GM12864 (cell line): ENCODE measurements at places on chromosomes 4 and X.

- DNase-seq = no peak
These were observed 465 bp downstream of the EMD start for GRCh38 chrX:154379569-154379951.

DNA sequence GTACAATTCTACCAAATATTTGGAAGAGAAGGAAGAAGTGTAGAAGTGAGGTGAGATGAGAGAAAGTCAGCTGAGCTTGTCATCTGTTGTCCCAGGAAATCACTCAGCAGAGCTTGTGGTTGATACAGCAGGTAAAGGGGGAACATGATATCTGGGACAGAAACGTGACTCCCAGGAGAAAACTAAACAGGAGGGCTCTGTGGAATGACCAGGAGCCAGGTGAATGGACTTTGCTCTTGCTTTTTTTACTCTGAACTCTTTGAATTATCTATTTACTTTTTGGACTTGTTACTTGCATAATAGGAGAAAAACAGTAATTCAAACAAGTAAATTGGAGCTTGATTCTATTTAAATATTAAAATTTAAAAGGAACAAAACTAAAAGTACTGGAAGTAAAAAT is 555.6 kb upstream of the FRG1 start:
- DNase-seq = no peak

- DNase-seq = no peak
These were observed 3.1 kb downstream of the CPE start for GRCh38 chr4:165381821-165382373.

GRCh38 chrX:920234-920799 is 289.7 kb downstream of the SHOX start:
- DNase-seq = no peak

DNA sequence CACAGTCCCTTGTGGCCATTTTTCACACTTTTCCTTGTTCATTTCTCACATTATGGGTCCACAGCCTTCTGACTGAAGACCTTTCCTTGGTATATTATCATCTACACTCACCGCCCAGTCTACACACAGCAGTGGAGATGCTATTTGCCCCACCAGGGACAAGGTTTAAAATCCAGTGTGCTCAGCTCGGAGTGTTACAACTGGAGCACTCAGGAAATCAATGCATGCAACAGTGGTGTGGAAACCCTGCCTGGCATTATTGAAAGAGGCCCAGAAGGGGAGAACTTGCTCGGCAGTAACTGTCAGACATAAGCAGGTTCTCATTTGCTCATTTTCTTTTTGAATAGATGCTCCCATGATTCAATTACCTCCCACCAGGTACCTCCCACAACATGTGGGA is 340.9 kb downstream of the DHRSX start:
- no peak for DNase-seq

GRCh38 chrX:96181605-96182004 is 503.0 kb upstream of the DIAPH2 start:
- DNase-seq = no peak

DNA sequence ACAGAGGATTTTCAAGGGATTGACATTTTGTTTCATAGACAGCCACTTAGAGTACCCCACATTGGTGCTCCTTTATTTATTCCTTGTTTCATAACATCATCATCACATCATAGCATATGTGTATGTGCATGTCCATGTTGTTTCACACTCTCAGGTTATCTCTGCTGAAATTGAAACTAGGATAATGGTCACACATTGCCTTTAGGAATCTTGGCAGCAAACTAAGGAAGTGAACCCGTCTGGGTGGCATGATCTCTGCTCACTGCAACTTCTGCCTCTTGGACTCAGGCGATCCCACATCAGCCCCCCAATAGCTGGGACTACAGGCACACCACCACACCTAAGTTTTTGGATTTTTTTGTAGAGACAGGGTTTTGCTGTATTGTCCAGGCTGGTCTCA is 234.2 kb upstream of the ANKRD50 start:
- DNase-seq = no peak

DNA sequence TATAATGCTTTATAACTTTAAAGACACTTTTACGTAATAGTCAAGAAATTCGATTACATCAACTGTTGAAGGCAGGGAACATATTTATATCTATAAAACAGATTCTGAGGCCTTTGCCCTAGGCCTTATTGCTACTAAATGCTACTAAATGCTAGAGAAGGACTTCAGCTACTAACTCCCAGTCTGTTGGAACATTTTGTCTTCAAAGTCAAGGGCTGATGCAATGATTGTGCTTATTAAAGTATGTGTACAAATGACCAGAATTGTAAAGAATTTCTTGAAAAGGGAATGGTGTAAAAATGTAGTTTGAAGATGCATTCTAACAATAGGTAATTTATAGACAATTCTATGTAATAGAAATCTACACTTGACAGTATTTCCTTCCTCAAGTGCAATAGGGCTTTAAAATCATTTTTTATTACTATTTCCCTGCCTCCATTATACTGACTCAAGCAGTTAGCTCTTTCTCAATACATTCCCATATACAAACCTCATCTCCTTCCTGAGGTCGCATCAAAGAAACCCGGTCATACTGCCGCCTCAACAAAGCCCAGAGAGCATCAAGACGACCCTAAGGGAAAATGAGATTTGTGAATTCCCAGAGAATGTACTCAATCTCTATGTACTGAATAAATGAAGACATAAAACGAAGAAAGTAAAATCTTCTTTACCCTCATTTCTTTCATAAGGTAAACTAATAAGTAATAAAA is 95.7 kb downstream of the ANTXR2 start:
- DNase-seq = no peak

DNA sequence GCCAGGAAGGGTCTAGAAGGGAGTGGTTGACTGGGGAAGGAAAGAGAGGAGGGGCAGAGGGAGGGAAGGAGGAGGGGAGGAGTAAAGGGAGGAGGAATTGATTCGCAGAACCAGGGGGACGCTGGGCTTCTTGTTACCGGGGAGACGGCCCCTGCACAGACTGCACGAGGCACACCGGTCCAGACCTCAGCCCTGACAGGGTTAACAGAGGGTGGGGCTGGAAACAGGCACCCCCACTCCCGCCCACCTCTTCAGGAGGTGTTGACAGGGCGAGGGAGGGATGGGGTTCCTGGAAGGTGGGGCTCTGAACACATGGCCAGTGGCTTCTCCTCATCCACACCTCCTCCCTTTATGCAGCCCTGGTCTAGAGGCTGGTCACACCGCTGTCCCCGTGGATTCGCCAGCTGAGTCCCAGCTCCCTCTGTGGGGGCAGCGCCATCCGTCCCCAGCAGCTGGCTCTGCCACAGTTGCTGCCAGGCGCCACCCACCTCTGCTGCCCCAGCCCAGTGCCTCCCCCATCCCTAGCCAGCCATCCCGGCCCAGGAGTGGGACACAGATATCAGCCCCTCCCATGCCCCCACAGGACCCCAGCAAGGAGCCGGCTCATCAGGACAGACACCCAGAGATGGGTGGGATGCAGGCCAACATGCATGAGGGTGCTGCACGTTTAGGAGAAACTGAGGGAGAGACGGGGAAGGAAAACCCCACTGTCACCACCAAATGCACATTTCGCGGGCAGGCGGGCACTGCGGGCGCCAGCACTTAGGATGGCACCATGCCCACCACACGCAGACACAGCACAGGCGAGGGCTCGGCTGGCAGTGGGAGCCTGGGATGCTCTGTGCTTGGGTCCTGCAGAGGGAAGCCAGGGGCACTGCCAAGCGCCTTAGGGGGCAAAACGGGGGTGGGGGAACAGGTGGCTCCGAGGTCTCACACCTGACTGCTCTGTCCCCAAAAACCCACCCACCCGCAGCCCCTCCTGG is 87.6 kb downstream of the ABLIM2 start:
- DNase-seq = no peak

DNA sequence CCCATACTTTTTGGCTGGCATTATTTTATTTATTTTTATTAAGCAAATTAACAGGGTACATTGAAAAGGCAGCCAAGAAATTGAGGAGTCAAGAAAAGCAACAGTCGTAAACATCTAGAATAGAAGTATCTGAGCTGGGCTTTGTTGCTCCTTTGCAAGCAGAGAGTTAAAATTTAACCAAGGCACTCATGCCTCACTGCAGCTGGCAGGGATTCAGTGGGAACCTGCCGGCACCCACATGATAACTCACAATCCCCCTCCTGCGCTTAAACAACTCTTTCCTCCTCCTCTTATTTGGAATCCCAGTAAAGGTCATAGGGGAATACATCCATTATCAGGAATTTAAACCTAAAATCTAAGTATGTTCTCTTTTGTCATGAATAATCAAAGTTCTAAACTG is 115.5 kb downstream of the SOX3 start:
- no peak for DNase-seq

DNA sequence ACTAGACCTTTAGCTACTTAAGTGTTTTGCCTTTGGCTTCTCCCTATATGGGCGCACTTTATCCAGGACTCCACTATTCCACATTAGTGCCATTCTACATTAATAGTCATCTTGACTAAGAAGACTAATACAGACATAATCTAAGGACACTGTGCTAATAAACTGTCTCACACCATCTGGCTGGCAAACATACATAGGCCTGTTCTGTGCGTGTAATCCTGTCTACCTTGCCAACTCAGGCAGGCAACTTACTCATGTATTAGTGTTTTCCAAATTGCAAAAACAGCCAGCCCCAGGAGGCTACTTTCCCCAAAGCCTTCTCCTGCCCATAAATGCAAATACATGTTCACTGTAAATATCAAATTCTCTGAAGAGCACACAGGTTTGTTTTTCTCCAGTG is 587.3 kb downstream of the TMA16 start:
- DNase-seq = no peak

GRCh38 chr4:69907151-69907550 is 23.7 kb upstream of the CSN1S1 start:
- no peak for DNase-seq

GRCh38 chr4:48262926-48263325 is 6.7 kb downstream of the TEC start:
- DNase-seq = no peak

GRCh38 chr4:37644962-37645361 is 41.2 kb downstream of the RELL1 start:
- no peak for DNase-seq

DNA sequence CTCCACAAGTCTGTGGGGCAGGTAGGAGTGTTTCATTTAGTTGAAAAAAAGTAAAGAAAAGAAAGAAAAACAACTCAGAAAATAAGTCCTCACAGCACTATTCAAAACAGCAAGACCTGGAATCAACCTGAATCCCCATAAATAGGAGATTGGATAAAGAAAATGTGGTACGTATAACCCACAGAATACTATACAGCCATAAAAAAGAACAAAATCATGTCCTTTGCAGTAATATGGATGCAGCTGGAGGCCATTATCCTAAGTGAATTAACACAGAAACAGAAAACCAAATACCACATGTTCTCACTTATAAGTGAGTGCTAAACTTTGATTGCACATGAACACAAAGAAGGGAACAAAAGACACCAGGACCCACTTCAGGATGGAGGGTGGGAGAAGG is 71.9 kb downstream of the ARSJ start:
- DNase-seq = no peak

- DNase-seq = no peak
These were observed 959 bp upstream of the REST start for GRCh38 chr4:56906489-56907393.

- no peak for DNase-seq
These were observed 249.9 kb upstream of the MAB21L2 start for GRCh38 chr4:150332086-150332485.

- DNase-seq = no peak
These were observed 19.1 kb downstream of the FNIP2 start for GRCh38 chr4:158787709-158788475.

DNA sequence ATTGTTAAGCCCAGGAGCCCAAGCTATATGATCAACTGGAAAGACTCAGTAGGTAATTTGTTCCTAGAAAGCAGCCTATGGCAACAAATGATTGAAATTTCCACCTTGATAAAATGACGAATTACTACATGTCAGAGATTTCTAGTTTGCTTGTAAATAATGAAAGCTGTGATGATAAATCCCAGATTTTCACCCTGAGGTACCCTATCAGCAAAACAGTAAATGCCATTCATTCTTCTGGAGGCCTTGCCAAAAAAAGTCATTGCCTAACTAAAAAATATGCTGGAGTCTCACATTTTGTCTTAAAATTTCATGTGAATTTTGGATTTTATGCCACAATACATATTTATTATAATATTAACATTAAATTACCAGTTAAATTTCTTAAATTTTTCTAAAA is 71.3 kb downstream of the PPEF2 start:
- no peak for DNase-seq

- DNase-seq = no peak
These were observed 370.7 kb downstream of the GPAT3 start for GRCh38 chr4:83906561-83906960.

DNA sequence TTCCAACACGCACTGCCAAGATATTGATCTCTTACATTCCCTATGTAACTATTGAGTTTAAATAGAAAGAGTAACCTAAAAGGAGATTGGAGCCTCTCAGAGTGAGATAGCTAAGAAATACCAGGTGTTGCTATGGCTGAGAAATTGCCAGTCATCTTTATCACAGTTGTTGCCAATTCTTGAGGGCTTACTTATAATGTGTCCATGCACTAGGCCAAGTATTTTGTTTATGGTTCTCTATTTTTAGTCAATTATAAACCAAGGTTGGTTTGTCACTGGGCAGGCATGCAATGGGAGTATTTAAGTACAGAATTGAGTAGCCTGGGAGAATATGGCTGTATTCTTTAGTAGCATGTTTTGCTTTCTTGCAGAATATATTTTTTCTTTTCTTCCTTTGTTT is 201.6 kb downstream of the TEX13A start:
- no peak for DNase-seq

- no peak for DNase-seq
These were observed 4.8 kb downstream of the THOC2 start for GRCh38 chrX:123728016-123728415.

DNA sequence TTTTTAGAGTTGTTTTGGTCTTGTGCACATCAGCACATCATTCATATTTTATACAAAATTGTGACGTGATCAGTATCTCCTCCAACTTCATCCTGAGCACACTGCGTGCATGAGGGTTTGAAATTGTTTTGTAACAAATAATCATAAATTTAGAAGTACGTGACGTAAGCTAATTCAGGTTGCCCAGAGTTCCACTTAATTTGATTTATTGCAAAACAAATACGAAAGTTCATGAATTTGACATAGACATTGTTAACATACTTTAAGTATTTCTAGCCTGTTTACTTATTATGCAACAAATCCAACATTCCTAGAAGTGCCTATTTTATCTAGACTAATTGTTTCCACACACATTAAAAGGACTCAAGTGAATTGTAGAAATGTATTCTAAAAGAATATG is 48.3 kb downstream of the MAP7D3 start:
- DNase-seq = no peak
